ENCODE measurements at places on chromosomes 5 and 9.
A peak's percentile ranks its signal among the peaks of the same experiment; 100 is the strongest.

DNA sequence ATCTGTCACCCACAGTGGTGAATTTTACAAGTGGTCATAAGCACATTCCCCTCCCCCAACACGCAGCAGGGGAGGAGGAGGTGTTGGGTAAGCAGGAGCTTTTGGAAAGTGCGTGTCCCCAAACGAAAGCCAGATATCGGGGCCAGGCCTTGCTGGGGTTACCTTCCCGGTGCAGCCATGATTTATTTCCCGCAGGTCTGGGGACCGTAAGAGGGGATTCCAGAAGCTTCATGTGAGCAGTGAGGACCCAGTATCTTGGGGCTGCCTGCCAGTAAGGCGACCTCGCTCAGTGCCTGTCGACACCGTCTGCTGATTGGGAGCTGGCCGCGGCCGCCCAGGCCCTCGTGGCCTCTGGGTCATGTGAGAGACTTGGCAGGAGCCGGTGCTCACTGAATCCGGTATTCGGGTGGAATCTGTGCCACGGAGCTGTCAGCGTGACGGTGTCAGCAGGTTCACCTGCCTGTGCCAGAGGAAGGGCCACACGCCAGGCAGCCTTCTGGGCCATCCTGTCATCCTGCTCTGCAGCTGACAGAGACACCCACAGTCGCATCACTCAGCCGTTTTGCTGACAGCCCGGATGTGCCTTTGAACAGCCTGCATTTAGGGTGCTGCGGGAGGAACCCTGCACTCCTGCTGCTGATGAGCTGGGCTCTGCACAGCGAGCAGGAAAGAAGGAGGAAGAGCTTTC lies 37.3 kb downstream of the SEC61B start:
- DNase-seq = no peak

GRCh38 chr5:95590880-95591279 lies 29.0 kb upstream of the GPR150 start:
- DNase-seq = no peak

GRCh38 chr5:103295424-103295823 lies 36.9 kb downstream of the MACIR start:
- DNase-seq = no peak

GRCh38 chr5:1363160-1363559 lies 18.3 kb upstream of the CLPTM1L start:
- DNase-seq = no peak

GRCh38 chr5:109779036-109779735 lies 89.5 kb downstream of the MAN2A1 start:
- DNase-seq = no peak

- no peak for DNase-seq
Observed at GRCh38 chr5:36630201-36631145, 24.1 kb downstream of the SLC1A3 start.

GRCh38 chr5:61098251-61098995 lies 63.8 kb downstream of the SMIM15 start:
- DNase-seq = no peak

DNA sequence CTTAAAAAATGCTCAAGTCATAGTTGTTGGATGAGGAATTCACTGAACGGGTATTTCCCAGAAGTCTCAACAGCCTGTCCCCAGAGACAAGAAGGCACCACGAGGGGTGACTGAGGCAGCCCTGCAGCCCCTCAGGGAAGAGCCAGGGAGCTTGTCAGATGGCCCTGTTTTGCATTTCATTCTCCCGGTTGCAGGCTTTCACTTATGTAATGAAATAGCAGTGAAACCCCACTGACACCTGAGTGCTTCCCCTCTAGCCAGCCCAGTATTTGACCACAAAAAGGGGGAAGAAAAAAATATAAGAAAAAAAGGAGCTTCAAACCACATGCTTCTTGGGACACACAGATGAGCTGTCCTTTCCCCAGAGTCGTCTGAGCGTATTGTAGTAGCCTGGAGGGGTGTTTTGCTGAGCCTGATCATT lies 75.3 kb upstream of the IL12B start:
- peak; percentile 55 for DNase-seq

DNA sequence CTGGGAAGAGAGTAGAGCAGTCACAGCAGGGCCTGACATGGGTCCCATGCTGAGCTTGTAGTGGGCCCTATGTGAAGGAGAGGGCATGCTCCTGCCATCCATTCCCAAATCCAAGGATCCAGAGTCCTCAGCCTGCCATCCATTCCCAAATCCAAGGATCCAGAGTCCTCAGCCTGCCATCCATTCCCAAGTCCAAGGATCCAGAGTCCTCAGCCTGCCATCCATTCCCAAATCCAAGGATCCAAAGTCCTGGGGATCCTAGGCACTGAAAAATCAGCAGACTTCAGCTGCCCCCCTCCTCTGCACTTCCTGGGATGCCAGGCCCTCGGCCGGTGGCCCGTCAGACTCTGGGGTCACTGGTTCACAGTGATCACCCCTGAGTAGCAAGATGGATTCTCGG lies 33.6 kb downstream of the THBS4 start:
- DNase-seq = no peak

GRCh38 chr9:130128251-130128650 lies 44.0 kb upstream of the NCS1 start:
- no peak for DNase-seq

GRCh38 chr9:93128715-93129224 lies 5.3 kb downstream of the NINJ1 start:
- DNase-seq = no peak

DNA sequence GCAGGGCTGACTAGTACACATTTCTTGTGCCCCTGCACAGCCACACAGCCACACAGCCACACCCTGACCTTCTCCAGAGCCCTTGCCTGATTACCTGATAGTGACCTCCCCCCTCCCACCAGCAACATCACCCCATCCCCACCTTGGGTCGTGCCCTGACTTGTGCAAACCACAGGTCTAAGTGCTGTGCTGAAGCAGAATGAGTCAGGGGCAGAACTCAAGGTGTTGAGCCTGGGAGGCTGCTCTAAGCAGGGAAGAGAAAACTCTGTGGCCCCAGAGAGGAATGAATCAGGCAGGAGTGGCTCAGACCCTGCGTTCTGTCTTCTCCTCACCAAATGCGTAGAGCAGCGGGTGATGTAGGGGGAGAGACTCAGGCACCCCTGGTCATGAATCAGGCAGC lies 24.3 kb upstream of the FAT2 start:
- DNase-seq = no peak

- DNase-seq = no peak
Observed at GRCh38 chr9:113468716-113469448, 5.4 kb downstream of the RGS3 start.

DNA sequence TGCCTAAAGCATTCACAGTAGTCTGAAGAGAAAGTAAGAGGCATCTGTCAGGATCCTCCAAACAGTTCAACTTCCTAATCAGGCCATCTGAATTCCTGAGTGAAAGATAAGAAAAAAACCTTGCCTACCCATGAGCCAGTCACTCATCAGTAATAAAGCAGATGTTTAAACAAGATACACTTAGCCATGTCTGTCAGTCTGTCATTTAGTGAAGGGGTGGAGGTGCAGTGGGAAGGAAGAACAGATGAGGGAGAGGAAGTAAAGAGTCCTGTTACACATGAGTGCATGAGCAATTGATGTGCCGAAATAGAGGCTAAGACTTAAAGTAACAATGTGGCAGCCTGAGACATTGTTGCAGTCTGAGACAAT lies 29.9 kb upstream of the DMRTA1 start:
- no peak for DNase-seq

- DNase-seq = no peak
Observed at GRCh38 chr9:84863372-84863771, 193.8 kb downstream of the NTRK2 start.
